Hepatic stellate cell (primary cell): ENCODE measurements at places on chromosomes 7 and 10.

DNA sequence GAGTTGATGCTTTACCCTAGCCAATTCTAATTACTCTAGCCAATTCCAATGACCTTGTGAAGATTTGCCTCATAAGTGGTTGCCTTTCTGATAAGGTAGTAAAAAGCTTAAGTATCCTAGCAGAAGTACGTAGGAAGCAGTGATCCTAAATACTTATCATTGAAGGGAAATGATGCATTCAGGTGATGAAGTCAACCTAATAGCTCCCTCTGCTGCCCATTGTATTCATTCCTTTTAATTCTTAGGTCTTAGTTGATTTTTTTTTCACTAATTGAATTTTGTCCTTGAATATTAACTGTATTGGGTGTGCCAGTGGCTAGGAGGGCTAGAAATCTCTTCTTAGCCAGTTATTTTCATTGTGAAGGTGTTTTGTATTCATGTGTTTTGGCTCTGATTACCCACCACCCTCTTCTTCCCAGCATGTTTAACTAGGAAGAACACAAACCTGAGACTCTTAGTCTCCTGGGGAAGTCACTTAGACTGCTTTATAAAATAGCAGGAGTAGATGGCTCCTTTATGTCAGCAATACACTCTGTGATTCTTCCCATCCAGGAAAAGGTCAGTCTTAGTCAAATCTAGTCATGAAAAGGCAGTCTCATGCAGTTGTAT lies 46.3 kb downstream of the PLEKHA8 start:
- no peak for DNase-seq

- DNase-seq: no peak
Measured at GRCh38 chr7:128794020-128794419, 2.3 kb downstream of the CCDC136 start.

- DNase-seq: no peak
Measured at GRCh38 chr10:11243425-11244222, 226.0 kb downstream of the CELF2 start.

GRCh38 chr10:110498087-110498981 lies 627 bp downstream of the DUSP5 start:
- DNase-seq: peak; percentile 47

GRCh38 chr7:66974986-66975590 lies 20.3 kb downstream of the SBDS start:
- no peak for DNase-seq

DNA sequence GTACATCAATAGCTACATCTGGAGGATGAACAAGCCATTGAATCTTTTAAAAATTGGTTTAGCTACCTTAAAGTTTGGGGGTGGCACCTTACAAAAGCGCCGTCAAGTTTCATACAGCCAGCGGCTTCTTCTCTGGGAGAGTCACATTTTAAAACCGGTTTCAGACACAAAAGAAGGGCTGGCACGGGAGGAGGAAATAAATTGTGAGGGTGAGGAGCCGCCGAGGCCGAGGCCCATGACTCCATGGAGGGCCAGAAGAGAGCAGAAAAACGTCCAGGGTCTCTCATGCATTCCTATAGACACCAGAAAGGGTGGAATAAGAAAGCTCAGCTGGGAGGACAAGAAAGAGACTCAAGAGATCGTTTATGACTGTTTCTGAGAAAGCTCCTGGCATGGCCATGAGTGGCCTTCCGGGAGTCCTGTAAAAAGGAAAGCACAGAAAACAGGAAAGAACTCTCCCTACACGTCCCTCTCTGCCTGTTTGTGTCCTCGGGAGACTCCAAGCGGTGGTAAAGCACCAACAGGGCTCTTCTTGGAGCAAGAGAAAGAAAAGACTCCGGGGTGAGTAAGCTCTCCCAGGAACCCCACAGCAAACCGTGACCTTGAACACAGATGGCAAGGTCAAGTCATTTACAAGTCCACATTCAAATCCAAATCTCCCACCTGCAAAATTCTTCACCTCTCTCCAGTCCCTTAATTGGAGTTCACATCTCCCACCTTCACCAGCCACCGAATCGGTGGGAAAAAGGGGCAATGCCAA lies 1.8 kb downstream of the FRAT2 start:
- DNase-seq: peak; percentile 88

GRCh38 chr10:68154211-68154497 lies 44.9 kb downstream of the MYPN start:
- peak; percentile 29 for DNase-seq

DNA sequence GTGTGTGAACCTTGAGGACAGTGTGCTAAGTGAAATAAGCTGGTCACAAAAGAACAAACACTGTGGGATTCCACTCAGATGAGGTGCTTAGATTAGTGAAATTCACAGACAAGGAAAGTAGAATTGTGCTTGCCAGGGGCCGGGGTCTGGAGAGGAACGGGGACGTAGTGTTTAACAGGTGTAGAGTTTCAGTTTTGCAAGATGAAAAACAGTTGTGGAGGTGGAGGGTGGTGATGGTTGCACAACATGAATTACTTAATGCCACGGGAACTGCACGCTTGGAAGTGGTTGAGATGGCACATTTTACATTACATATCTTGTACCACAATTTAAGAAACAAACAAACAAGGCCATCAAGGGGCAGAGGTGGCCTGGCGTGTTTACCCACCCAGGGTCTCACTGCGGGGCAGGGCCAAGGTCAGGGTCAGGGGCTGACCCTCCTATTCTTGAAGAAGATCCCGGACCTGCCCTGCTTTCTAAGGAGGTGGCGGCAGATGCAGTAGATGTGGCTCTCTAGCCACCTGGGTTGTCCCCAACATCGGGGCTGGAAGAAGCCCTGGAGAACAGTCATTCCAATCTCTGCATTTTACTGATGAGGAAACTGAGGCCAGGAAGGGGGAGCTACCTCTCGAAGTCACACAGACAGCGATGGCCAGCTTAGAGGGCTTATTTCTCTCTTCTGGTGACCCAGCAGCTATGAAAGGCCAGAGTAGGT lies 91.5 kb upstream of the LRRC4 start:
- DNase-seq: no peak

DNA sequence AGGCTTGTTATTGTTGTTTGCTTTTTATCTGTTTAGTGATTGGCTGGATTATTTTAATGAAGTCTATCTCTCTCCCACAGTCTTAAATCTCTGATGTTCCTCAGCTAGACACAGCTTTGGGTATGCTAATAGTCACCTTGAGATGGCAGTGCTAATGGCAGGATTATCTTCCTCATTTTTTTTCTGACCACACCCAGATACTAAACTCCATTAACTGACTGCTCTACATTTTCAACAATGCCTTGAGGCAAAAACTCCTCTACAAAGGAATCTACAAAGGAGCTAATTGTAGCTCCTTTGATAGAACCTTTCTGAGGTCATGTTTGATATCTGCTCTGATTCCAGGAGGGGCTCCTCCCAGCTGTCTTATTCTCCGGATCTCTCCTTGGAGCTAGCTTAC lies 122.6 kb downstream of the HBP1 start:
- DNase-seq: no peak

DNA sequence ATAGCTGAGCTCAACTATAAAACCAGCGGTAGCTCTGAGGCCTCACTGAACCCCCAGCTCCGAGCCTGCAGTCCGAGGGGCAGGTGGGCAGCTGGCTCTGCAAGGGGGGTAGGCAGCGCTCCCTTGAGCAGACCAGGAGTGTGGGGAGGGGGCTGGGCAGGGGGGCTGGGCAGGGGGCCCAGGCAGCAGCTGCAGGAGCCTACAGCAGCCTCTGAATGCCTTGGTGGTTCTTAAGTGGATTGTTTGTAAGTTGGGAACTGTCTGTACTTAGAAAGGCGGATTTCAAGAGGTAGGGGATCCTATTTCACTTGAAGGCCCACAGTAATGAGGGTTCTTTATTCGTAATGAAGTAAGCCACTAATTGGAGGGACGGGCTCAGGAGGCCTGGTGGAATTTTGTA lies 72.3 kb downstream of the ICA1 start:
- no peak for DNase-seq

GRCh38 chr10:83871187-83872081 lies 267.9 kb upstream of the GHITM start:
- peak; percentile 52 for DNase-seq

GRCh38 chr7:154440651-154441050 lies 388.5 kb downstream of the DPP6 start:
- DNase-seq: no peak

DNA sequence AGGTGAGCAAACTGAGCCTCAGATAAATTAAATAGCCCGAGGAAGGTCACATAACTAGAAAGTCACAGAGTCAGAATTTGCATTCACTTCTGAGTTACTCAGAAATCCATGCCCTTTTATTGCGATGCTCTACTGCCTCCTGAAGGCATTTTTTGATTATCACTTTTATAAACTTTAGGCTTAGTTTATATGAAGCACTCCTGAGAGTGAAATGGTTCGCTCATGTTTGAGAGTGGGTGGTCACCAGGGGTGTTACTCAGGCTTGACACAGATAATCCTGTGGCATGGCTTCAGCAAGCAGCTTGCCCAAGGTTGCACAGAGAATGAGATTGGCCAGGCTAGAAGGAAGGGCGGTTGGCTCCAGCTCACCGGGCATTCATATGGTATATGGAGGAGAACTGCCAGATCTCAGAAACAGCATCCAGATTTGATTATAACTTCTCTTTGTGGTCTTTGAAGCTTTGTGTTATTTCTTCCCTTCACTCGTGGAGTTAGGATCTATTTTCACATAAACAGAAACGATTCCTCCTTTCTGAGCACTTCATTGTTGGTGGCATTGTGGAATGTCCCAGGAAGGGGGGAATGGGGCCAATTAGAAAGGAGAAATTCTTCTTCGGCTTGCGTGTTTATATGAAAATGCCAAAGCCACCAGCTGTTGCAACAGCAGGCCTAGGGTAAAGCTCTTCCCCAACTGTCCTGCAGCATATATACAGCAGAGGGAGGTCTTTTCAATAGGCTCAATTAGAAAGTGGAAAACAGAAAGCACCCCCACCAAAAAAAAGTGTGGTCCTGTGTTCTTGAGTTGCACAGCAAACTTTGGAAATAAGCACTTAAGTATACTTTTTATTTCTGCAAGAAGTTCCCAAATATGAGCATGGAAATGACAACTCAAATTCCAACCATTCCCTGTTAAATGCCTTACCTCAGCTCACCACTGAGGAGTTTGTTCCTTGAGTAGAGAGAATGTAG lies 628.8 kb downstream of the SUGCT start:
- peak; percentile 21 for DNase-seq

GRCh38 chr10:72691863-72692743 lies at the start of gene MCU:
TSS of gene MCU (plus strand) at chr10:72692143. CDS start at chr10:72692152, 9 bp downstream.
- peak; percentile 88 for DNase-seq

- no peak for DNase-seq
Measured at GRCh38 chr7:11168650-11169170, 195.0 kb downstream of the PHF14 start.

DNA sequence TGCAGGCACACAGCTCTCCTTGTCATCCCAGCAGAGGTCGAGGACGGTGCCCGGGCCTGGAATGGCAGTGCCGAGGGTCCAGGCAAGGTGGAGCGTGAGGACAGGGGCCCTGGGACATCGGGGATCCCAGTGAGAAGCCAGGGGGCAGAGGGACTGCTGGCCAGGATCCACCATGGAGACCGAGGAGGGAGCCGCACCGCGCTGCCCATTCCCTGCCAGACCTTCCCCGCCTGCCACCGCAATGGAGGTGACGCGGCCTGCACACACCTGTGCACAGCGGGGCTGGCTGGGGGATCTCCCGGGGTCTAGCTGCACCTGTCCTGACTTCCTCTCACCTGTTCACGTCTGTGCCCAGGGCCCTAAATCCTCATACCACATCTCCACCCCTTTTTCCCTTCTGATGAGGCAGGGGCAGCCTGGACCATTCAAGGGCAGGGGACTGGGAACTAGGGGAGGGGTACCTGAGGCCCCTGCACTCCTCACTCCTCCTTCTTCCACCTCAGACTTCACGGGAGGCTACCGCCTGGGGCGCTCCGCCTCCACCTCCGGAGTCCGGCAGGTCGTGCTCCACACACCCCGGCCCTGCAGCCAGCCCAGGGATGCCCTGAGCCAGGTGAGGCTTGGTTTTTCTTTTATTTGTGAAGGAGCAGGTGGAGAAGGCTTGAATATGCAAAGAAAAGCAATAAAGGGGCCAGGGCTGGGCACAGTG lies 6.9 kb downstream of the NYAP1 start:
- DNase-seq: no peak

- no peak for DNase-seq
Measured at GRCh38 chr7:51376420-51377092, 59.9 kb upstream of the COBL start.

DNA sequence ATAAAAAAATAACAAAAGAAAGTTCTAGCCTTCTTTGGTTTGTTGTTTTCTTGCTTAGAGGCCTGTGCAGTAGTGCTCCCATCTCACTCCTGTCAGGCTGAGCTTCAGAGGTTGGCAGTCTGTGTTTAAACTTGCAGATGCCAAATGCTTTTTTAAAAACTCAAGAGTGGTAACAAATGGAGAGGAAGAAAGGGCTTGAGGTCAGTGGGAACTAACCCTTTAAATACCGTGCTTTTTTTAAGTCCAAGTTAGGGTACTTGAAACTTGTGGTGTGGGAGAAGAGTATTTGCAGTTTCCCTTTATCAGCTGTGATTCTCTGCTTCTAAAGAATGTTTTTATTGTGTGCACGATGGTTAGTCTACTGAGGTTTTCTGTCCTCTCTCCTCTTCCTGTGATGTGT lies 29.4 kb downstream of the ZRANB1 start:
- DNase-seq: no peak

DNA sequence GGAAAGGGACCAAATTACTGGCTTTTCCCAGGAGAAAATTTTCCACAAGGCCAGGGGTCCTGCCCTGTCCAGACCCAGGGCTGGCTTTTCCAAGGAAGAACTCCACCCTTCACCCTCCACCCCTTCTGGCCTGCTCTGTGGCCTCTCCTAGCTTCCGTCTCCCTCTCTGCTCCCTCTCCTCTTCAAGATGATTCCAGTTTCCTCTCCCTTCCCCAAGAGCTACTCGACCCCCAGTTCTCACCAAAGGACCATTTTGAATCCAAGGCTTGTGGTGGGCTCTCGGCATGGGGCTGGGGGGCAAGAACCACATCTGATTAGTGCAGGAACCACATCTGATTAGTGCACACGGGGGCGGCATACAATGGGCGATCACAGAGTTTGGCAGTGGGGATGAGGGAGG lies 7.7 kb downstream of the CHAT start:
- DNase-seq: no peak

DNA sequence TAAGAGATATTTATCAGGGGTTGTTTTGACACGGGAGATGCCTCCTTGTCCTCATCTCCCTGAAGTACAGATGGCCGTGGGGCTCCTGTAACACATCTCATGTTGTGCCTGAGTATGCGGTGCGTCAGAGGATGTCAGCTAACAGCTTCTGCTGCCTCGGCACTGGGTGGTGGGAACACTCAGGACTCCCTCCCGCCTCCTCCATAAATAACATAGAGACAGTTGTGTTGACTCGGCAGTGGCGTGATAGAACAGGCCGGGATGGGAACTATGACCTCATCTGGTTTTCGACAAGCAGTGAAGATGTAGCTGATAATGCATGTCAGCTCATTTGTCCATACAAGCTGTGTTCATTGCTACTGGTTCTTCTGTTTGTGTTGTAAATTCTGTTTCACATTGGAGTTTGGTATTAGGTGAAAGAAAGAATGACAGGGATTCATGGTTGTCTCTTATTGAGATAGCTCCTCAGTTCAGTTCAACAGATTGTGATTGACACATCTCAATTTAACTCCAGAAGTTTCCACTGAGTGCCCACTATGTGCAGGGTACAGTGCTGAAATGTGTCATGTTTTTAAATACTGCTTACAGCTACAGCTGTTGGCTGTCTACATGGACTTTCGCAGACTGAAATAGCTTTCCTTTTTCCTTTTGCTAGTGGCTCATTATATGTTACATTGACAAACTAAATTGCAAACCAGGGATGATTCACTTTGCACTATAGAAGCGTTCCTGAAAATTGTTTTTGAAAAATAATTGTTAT lies 87.4 kb downstream of the CHN2 start:
- DNase-seq: no peak

- DNase-seq: no peak
Measured at GRCh38 chr10:123096452-123096851, 39.3 kb upstream of the HMX3 start.

- no peak for DNase-seq
Measured at GRCh38 chr10:17510242-17510908, 56.0 kb upstream of the ST8SIA6 start.
